ENCODE measurements at places on chromosomes 12 and 14. TPM values are rescaled to one million over a fixed set of nuclear protein-coding genes. Genes with fewer than 3 reads are reported as not detected.

Gene KRT79
- total RNA-seq: not detected

Gene DPPA3
- total RNA-seq: not detected

Gene TOGARAM1
- 25.6 TPM for total RNA-seq

DNA sequence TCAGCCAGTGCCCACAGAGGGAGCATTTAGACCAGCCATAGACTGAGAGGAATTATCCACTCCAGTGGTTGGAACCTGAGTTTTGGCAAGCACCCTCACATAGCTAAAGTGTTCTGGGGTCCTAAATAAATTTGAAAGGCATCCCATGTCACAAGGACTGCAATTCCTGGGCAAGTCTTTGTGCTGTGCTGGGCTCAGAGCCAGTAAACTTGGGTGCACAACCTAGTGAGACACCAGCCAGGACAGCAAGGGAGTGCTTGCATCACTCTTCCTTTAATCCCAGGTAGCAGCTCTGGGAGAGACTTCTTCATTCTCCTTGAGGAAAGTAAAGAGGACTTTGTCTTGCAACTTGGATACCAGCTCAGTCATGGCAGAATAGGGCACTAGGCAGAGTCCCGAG lies 142.0 kb upstream of the FSCB start:
- no peak for DNase-seq

Gene CD163L1
- total RNA-seq: under 0.01 TPM

- no peak for DNase-seq
Measured at GRCh38 chr12:93587611-93588010, 15.1 kb downstream of the SOCS2 start.

DNA sequence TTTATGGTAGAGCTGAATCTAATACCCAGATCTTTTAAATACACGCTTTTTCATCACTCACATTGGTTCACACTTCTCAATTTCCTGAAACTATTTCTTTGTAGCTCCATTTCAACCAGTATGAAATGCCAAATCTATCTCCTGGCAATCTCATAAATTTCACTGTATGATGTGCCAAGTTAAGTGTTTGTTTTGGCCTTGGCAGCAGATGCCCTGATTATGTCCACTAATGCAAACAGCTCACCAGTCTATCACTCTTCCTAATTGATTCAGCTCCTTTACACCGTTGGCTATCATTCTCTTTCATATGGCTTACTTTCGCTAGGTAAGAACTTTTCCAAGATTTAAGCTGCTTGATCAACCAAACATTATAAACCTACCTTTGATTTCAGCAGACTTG lies 58.6 kb downstream of the ZFC3H1 start:
- DNase-seq: no peak

DNA sequence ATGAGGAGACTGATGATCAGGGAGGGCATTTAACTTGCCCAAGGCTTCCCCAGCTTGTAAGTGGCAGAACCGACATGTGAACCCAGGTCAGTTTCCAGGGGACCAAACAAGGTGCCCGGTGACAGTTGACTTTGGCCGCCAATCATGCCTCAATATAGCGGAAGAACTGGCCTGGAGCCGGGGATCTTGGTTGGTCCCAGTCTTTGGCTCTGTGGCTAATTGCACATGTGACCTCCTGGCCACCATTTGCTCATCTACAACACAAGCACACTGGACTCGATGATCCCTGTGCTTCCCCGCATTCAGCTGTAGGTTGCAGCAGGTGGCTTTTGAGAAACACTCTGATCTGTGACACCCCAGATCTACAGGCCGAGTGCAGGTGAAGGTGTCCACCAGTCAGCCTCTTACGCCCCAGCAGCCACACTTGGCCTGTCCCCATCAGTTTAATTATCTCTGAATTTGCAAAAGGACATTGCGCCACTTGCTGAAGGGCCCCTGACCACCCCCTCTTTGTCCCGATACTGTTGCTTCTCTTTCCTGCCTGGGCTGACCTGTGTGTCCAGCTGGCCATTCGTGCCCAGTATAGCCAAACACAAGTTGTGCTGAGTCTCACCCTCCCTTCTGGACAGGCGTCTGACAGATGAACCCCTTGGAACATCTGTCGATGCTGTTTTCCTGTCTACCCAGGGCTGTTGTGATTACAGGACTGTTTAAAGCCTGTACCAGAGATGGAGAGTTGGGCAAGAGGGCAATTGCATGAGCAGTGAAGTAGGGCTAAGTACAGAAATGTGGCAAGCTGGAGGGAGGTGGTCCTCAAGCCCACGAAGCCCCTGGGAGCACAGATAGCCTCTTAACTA lies 14.1 kb downstream of the ACACB start:
- DNase-seq: no peak

DNA sequence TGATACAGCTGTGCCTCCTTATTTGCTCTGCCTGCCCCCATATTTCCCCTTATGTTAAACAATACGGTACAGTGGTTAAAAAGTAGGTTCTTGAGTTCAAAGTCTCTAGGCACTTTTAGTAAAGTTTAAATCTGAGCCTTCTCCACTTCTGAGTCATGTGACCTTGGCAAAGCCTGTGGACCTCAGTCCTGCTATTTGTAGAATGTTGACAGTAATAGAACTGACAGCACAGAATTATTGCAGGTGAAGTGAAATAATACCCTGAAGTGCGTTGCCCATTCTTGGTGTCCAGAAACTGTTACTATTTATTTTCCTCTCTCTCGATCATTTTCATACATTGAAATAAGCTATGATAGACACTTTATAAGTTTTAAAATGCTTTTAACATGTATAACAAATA lies 499.7 kb downstream of the EGLN3 start:
- no peak for DNase-seq

- DNase-seq: no peak
Measured at GRCh38 chr14:22188318-22188717, 400.7 kb downstream of the DAD1 start.

Gene CABP1
- not detected for total RNA-seq

Gene VRTN
- total RNA-seq: not detected

DNA sequence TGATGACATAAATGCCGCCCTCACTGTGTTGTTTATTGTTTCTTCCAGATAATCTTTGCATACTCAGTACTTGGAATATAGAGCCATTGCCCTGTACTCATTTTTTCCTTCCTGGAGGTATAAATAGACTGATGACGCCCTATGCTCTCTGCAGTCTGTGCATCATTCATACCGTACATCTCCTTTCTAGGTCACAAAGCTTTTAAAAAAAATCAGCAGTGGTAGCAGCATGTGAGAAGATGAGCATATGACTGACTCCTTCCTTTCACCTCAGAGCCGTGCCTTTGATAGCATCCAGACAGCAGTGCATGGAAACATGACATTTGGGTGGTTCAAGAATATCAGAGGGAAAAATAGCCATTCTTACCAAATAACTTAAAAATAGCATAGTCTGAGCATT lies 77.3 kb downstream of the PDE3A start:
- DNase-seq: no peak

DNA sequence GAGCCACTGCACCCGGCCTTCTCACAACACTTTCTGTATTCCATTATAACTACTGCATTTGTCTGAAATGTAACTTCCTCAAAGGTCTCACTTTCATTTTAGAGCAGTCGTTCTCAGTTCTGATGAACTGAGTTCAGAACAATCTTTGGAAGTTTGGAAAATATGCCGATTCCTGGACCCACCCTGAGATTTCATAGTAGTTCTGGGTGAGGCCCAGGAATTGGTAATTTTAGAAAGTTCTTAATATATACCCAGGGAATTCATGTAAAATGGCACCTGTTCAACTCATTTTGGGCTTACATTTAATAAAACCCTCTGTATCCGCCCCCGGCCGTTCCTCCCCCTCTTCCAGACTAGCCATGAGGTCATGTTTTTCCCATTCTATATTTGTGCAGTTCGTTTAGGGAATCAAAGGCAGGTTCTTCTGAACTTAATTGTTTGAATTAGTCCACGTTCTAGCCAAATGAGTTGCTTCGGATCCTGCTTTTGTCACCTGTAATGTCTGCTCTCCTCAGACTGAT lies 5.9 kb downstream of the GSG1 start:
- peak; percentile 62 for DNase-seq

DNA sequence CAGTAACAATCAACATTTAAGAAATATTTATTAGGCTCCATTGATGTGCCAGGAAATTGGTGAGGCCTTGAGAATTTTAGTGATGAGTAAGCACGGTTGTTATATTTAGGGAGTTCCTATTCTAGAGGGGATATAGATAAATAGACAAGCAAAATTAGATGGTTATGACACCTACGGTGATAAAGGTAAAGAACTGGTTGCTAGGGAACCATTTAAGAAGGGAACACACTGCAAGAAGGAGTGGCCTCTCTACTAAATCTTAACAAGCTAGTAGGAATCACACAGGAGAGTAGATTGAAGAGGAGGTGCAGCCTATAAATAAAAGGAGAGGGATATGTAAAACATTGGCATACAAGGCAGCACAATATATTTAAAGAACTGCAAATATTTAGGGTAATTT lies 155.2 kb downstream of the LRIG3 start:
- no peak for DNase-seq

Gene TAS2R10
- total RNA-seq: 1.8 TPM

- DNase-seq: no peak
Measured at GRCh38 chr14:92417759-92418158, 94.8 kb downstream of the SLC24A4 start.

Gene SLC25A21
- 0.29 TPM for total RNA-seq

Gene IRAK4
- total RNA-seq: 27.9 TPM

- DNase-seq: no peak
Measured at GRCh38 chr12:27505761-27506160, 18.2 kb upstream of the PPFIBP1 start.

DNA sequence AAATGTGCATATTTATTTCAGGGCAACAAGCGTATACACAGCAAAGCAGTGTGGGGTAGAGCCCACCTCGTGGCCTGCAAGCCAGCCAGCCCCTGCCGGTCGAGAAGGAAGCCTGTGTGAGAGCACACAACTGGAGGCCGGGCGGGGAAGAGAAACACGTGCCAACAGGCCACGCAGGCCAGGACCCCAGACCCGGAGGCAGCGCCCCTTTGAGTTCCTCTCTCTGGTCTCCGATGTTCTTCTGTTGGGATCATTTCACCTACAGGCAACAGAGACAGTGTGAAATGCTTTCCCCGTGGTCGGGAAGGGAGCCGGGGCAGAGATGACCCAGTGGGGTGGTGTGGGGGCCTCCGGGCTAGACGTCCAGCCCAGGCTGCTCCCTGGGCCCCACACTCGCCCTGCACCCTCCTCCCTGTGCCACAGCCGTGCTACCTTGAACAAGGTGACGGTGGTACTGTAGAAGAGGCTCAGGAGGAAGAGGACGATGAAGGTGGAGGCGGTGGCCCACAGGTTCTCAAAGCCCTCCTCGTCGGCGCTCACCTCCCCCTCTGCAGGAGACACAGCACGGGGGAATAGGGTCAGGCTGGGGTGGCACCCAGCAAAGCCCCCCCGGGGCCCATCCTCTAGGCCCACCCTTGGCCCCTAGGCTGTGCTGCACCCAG lies 325.5 kb downstream of the TMEM121 start:
- DNase-seq: no peak

GRCh38 chr12:84816916-84817695 lies 95.5 kb downstream of the SLC6A15 start:
- DNase-seq: peak; percentile 0

Gene CRACR2A
- 13.8 TPM for total RNA-seq

Gene GLTP
- 50.3 TPM for total RNA-seq

- DNase-seq: no peak
Measured at GRCh38 chr12:120085920-120086645, 30.5 kb downstream of the RAB35 start.

GRCh38 chr12:64494998-64495729 lies 43.2 kb downstream of the TBK1 start:
- no peak for DNase-seq

DNA sequence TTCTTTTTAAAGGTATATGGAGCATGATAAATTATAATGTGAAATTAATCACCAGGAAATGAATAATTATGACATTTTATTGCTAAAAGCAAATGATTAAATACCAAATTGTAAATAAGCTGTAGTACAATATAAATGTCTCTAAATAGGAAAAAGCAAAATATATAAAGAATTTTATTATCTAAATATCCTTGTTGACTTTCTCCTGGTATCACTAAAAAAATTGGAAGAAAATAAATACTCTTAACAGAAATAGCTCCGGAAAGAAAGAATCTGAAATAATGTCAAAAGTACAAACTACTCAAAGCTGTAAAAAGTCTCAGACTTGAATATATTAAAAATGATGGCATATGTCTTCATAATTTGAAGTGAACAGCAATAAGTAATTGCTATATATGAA lies at the start of gene OR11H7:
OR11H7 (plus strand) TSS at position 301 of the 400 bp plus-strand sequence.
- DNase-seq: no peak

Gene TBC1D30
- total RNA-seq: 0.72 TPM

All from osteoblast (primary cell).